ENCODE measurements at places on chromosomes 3 and 15.

GRCh38 chr15:31373096-31373865 lies 46.6 kb downstream of the KLF13 start:
- DNase-seq: no peak

GRCh38 chr3:185317674-185318073 lies 45.3 kb upstream of the MAP3K13 start:
- DNase-seq: no peak

DNA sequence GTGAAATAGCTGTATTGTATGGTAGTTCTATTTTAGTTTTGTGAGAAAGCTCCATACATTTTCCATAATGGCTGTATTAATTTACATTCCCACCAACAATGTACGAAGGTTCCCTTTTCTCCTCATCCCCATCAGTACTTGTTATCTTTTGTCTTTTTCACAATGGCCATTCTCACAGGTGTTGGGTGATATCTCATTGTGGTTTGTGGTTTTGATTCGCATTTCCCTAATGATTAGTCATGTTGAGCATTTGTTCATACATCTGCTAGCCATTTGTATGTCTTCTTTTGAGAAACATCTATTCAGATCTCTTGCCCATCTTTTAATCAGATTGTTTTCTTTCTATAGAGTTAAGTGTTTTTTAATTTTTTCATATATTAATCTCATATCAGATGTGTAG lies 931.9 kb downstream of the IGSF11 start:
- DNase-seq: no peak

GRCh38 chr3:176074096-176074495 lies 1123.2 kb downstream of the TBL1XR1 start:
- no peak for DNase-seq

DNA sequence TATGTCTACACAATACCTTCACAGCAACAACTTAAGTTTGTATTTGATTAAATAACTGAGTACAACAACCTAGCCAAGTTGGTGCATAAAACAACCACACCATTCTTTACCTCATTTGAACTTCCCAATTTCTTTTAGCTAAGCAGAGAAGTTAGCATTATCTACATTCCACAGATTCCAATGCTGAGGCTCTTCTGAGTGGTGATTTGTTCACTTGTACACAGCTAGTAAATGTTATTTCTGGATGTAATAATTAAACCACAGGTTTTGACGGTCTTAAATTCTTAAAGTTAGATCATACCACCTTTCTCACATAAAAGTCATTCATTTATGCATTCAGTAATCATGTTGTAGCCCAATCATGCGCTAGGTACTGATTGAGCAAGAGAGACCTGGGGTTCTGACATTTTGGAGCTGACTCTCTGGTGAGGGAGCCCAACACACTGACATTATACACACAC lies 102.5 kb downstream of the SST start:
- DNase-seq: no peak

GRCh38 chr3:160012108-160012507 lies 23.5 kb downstream of the IL12A start:
- no peak for DNase-seq

DNA sequence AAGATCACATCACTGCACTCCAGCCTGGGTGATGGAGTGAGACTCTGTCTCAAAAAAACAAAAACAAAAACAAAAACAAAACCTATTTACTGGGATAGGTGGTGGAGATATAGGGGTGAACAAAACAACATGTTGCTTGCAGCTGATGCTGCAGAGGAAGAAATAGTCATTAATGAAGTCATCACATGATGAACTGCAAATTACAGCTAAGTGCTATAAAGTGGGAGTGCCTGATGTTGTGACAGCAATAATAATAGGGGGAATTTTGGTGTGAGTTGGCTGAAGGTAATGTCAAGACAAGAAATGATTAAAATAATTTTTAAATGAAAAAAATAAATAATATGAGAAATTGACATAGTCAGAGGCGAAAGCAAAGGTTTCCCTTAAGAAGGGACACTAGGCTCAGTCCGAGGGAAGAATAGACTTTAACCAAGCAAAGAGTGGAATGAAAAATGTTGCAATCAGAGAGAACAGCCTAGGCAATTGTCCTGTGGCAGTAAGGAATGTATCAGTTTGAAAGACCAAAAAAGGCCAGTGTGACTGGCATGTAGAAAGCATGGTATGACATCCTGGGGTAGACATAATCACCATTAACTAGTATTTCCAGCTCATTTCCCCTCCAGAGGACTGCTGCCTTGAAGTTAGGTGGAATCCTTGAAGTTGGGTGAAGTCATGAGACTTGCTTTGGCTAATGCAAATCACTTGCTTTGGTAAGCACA lies 14.7 kb upstream of the PIK3CB start:
- DNase-seq: no peak

DNA sequence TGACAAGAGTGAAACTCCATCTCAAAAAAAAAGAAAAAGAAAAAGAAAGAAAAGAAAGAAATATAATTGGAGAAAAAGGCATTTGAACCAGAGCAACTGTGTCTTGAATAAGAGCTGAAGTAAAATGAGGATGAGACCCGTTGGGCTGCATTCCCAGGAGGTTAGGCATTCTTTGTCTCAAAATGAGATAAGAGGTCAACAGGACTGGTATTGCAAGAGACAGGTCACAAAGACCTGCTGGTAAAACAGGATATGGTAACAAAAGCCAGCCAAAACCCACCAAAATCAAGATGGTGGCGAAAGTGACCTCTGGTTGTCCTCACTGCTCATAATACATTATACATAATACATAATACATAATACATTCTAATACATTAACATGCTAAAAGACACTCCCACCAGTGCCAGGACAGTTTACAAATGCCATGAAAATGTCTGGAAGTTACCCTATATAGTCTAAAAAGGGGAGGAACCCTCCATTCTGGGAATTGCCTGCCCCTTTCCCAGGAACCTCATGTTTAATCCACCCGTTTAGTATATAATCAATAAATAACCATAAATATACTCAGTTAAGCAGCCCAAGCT lies 8.6 kb upstream of the TIPIN start:
- no peak for DNase-seq

- no peak for DNase-seq
Observed at GRCh38 chr3:189625572-189625971, 5.6 kb upstream of the TP63 start.

GRCh38 chr15:33907326-33907725 lies 61.0 kb upstream of the CHRM5 start:
- DNase-seq: no peak

DNA sequence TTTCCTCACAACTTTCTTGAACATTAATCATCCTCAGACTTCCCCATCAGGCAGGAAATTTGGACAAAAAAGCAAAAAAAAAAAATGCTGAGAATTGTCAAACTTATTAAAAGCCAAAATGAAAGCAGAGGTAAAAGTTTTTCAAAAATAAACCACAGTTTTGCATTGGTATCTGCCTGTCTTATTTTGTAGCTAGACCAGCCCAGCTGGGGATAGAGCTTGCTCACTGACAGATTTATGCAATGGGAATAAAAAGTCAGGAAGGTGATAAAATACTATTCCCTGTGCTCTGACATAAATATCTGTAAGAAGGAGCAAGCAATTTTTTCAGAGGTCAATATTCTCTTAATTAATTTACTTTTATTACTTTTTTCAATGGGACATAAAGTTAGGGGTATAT lies 1006.7 kb upstream of the ALCAM start:
- DNase-seq: no peak

- DNase-seq: no peak
Observed at GRCh38 chr3:12182687-12183441, 24.2 kb upstream of the TIMP4 start.

- DNase-seq: no peak
Observed at GRCh38 chr3:1447452-1447851, 354.6 kb downstream of the CNTN6 start.

GRCh38 chr3:141864281-141864970 lies 12.0 kb upstream of the ATP1B3 start:
- DNase-seq: no peak

- no peak for DNase-seq
Observed at GRCh38 chr15:77085297-77085696, 14.4 kb upstream of the TSPAN3 start.

GRCh38 chr3:8110966-8111798 lies 390.4 kb upstream of the LMCD1 start:
- peak; percentile 93 for DNase-seq

GRCh38 chr3:45297331-45297730 lies 71.2 kb upstream of the TMEM158 start:
- DNase-seq: no peak

DNA sequence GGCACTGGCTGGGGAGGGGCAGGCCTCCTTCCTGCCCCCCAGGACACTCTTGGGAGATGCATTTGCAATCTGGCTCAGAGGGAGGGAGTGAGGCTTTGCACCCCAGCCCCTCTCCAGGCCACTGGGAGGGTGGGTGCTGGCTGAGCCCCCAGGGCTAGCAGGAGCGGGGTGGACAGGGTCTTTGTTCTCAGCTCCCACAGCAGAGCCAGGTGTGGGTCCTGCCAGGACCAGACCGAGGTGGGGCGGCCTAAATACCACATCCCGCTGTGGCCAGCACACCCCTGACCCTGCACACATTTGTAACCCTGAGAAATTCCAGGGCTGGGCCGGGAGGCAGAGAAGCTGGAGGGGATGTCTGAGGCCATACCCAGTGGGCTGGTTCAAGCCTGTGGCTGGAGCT lies 41.0 kb downstream of the STARD5 start:
- DNase-seq: no peak

GRCh38 chr15:67196672-67197363 lies 57.6 kb downstream of the AAGAB start:
- DNase-seq: no peak

DNA sequence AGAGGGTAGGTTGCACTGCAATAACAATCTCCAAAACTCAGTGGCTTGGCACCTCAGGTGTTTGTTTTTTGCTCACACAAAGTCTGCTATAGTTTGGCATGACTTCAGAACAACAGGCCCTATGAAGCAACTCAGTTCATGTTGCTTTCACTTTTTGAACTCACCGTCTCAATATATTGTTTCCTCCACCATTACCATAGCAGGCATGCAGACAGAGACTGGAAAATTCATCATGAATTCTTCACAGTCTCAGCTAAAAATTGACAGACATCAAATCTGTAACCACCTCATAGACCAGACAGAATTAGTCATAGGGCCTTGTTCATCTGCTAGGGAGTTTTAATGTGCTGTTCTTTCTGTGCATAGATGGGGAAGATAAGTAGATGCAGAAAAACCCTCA lies 161.4 kb upstream of the POU1F1 start:
- DNase-seq: no peak

- no peak for DNase-seq
Observed at GRCh38 chr3:13252207-13252606, 167.9 kb downstream of the NUP210 start.

DNA sequence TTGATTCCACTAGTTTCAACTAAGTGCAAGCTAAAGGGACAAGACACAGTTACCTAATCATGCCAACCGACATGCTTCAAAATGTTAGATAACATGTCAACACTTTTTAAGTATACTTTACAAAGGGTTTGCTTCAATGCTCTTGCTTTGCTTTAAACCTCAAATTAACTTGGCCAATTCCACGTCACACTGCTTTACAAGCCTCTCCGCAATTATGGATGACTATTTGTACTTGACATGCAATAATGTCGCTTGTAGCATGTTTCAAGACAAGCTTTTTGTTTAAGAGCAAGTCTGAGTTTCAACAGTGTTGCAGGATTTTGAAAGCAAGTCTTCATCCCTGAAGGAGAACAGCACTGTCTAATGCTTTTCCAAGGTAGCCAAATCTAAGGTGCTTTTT lies 86.9 kb downstream of the CNTN3 start:
- no peak for DNase-seq

GRCh38 chr15:70062321-70062956 lies 35.3 kb downstream of the TLE3 start:
- DNase-seq: peak; percentile 71

GRCh38 chr3:112467539-112467938 lies 31.7 kb downstream of the BTLA start:
- DNase-seq: no peak

GRCh38 chr15:70257573-70258248 lies 160.0 kb upstream of the TLE3 start:
- peak; percentile 72 for DNase-seq

DNA sequence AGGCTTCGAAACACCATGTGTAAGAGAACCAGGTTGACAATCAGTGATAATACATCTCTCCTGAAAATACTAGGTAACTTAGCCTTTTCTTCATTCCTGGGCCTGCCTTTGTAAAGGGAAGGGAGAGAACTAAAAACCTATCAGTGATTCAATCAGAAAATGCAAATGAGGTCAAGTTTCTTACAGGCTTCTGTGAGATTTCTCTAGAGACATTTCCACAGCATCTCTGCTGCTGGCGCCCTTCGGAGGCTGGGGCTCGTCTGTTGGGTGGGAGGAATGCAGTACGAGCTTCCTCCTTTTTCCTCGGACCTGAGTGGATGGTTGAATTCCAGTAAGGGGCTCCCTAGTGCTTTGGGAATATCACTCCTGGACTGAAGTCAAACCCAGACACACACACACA lies 340.4 kb upstream of the ICE2 start:
- DNase-seq: no peak

- DNase-seq: no peak
Observed at GRCh38 chr3:14803981-14804834, 14.6 kb upstream of the FGD5 start.

DNA sequence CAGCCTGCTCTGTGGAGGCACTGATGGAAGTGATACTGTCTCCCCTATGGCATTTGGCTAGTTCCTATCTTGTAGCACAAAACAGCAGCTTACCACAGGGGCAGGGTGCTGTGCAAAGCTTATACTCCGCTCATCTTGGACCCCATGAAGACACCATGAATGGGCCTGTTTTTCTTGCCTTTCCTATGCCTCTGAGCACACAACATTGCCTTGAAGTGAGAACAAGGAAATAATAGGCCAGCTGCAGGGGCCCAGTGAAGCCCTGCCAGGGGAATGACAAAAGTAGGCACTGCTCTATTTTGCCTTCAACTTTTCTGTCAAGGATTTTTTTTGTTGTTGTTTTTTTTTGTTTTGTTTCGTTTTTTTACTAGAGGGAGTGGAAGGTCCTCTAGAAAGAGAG lies 110.3 kb downstream of the PDE8A start:
- peak; percentile 83 for DNase-seq

DNA sequence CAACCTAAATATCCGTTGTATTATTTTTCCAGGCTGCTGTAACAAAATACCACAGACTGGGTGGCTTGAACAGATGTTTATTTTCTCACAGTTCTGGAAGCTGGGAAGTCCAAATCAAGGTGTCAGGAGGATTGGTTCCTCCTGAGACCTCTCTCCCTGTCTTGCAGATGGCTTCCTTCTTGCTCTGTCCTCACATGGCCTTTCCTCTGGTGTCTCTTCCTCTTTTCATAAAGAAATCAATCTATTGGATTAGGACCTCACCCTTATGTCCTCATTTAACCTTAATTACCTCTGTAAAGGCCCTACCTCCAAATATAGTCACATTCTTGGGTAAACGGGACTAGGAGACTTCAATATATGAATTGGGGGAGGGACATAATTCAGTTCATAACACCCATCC lies 89.2 kb upstream of the PLCL2 start:
- no peak for DNase-seq

- DNase-seq: no peak
Observed at GRCh38 chr3:49016414-49017228, 1.8 kb downstream of the DALRD3 start.

Data from pons (tissue), 1 donor.